ENCODE measurements at places on chromosomes 13 and 19.

- DNase-seq = no peak
Observed at GRCh38 chr19:39038098-39038497, 5.7 kb upstream of the FBXO27 start.

DNA sequence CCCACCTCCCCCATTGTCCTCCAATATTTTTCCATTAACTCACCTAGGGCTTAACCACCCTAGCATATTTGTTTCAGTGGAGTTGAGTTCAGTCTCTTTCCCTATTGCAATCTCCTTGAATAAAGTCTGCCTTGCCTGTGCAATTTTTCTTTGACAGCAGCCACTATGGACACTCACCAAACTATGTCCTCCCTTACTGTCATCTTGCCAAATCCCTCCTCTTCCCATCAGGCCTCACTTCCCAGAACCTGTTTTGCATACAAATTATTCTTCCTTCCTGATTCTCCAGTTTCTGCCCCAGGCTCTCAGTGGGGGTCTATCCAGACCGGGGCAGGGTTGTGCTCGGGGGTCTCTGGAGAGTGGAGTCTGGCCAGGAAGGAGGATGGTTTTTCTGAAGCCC, 2.2 kb upstream of the LYPD5 start:
- no peak for DNase-seq

DNA sequence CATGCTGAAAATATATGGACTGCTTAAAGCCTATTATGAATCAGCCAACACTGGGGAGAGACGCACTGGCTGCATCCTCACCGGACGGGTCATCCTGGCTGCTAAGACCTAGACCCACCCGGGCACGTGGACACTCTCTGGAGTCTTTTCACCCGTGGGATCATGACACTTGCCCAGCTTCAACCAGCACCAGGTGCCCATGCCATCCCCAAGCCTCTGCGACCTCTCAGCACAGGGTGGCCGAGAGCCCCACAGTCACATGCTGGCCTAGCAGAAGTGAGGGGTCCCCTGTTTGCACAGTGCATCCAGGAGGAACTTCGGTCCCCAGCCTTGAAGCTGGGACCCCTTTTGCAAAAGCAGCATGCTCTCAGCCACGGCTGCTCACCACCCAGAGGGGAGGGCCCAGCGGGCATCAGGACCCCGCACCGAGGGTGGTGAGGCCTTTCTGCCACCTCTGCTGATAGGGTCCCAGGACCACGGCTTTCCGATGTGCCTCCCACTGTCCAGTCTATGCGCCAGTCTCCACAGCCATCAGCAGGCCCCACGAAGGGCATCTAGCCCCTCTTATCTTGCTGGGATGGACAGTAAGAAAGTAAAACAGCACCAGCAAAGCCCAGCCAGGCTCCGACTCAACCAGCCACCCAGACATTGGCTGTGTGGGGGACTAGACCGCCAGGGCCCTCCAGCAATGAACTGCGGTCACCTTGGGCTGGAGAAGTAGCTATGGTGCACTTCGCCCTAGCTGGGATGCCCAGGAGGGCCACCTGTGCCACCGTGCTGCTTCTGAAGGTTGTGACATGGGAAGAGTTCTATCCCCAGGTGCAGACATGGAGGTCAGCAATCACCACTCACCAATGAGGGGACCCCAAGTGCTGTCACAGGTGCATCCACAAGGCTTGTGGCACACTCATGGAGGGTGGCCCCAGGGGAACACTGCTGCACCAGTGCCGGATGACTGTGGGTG, 73.1 kb downstream of the CEBPG start:
- no peak for DNase-seq

- DNase-seq = peak; percentile 73
Observed at GRCh38 chr19:56507446-56508289, at the start of gene ZNF471. TSS of gene ZNF471 (plus strand) at chr19:56507855. CDS start at chr19:56511572, 3,717 bp downstream.

- peak; percentile 60 for DNase-seq
Observed at GRCh38 chr19:49436381-49437017, 4.8 kb downstream of the SLC17A7 start.

DNA sequence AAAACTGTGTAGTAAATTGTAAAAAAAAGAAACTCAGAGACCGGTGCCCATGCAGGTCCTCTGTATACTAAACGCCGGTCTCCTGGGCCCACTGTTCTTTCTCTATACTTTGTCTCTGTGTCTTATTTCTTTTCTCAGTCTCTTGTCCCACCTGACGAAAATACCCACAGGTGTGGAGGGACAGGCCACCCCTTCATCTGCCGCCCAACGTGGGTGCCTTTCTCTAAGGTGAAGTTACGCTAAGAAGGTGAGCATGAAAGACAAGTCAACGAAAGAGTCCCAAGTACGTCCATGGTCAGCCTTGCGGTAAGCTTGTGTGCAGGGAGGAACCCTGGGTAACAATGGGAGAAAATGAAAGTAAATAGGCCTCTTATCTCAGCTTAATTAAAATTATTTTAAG, 48.0 kb upstream of the WASF3 start:
- no peak for DNase-seq

- DNase-seq = no peak
Observed at GRCh38 chr19:13906521-13906904, 512 bp downstream of the CC2D1A start.
